ENCODE measurements at places on chromosomes 6 and 20.

GRCh38 chr6:124190256-124190655, 386.6 kb downstream of the NKAIN2 start:
- no peak for DNase-seq

- DNase-seq, result no peak
Measured at GRCh38 chr6:43282060-43282459, 16.0 kb upstream of the SLC22A7 start.

DNA sequence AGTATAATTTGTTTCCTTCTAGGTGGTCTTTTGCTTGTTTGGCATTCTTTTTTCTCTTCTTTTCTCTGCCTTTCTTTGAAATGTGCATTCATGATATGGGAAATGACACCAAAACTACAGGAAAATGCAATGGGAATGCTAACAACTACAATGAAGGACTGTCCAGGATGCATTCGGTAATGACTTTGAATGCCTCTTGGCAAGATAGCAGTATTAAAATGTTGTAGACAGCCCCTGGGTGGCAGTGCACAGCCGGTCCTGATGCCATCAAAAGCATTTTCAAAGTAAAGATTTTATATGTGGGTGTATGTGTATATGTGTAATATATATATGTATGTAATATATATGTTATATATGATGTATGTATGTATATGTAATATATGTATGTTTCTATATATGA, 218.8 kb upstream of the MMS22L start:
- DNase-seq, result no peak

DNA sequence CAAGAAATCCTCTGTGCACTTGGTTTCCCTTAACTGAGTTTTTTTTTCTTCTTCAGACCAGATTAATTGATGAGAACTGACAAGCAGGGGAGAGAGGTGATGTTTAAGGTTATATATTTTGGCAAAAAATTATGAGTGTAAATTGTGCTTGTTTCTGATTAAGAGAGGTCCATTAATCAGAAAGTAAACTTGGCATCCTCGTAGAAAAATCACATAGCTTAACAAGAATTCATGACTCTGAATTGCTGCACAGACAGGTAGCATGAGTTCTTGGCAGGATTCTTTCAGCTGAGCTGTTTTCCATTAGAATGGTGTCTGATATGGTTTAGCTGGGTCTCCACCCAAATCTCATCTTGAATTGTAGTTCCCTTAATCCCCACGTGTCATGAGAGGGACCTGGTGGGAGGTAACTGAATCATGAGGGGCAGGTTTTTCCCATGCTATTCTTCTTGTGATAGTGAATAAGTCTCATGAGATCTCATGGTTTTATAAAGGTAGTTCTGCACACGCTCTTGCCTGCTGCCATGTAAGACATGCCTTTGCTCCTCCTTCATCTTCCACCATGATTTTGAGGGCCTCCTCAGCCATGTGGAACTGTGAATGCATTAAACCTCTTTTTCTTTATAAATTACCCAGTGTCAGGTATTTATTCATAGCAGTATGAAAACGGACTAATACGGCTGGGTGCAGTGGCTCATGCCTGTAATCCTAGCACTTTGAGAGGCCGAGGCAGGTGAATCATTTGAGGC, 34.2 kb upstream of the DDR1 start:
- no peak for DNase-seq

DNA sequence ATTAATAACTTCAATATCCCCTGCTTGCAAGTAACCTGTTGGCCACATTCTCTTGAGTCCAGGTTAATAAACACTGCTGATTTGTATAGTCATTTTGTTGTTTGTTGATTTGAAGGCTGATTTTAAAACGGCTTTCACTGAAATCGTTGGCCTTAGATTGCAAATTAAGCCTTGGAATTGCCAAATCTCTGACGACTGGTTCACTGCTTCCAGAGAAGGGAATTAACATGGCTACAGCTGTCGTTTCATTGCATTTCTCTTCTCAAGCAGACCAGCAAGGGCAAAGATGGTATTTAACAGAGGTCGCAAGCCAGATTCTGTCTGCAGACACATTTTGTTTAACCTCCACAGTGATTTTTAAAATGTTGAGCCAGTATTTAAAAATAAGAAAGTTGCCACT, 470.9 kb downstream of the TFAP2A start:
- DNase-seq, result no peak

DNA sequence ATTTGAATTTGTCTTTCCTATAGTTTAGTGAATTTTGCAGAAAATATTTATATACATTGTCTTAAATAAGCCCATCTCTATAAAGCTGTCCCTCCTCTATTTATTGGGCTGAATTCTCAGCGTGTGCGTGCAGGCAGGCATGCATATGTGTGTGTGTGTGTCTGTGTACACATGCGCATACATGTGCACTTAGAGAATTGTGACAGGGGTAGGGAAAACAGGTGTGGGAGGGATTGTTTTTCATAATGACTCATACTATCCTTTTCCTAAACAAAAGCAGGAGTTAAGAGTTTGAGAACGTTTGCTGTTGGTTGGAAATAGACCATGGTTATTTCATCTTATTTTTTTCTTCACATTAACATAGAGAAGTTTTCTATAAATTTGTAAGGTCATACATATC, 43.4 kb upstream of the FABP7 start:
- no peak for DNase-seq

DNA sequence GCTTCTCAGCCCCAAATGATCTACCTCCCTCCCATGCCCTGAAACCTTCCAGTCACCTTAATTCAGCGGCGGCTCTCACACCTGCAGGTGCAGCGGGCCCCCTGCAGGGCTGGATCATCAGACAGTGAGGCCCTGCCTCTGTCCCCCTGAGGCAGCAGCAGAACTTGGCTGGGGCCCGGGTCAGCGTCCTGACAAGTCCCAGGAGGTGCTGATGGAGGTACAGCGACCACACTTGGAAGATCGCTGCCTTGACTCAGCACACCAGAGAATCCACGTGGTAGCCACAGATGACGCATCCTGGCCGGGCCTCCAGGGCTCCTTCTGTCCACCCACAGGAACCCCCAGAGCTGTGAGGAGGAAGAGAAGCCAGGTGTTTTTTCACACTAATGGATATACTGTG, 116.4 kb upstream of the THBS2 start:
- no peak for DNase-seq

- no peak for DNase-seq
Measured at GRCh38 chr6:515267-515666, 123.7 kb downstream of the IRF4 start.

GRCh38 chr6:91304521-91304920, 717.6 kb upstream of the MAP3K7 start:
- DNase-seq, result no peak

DNA sequence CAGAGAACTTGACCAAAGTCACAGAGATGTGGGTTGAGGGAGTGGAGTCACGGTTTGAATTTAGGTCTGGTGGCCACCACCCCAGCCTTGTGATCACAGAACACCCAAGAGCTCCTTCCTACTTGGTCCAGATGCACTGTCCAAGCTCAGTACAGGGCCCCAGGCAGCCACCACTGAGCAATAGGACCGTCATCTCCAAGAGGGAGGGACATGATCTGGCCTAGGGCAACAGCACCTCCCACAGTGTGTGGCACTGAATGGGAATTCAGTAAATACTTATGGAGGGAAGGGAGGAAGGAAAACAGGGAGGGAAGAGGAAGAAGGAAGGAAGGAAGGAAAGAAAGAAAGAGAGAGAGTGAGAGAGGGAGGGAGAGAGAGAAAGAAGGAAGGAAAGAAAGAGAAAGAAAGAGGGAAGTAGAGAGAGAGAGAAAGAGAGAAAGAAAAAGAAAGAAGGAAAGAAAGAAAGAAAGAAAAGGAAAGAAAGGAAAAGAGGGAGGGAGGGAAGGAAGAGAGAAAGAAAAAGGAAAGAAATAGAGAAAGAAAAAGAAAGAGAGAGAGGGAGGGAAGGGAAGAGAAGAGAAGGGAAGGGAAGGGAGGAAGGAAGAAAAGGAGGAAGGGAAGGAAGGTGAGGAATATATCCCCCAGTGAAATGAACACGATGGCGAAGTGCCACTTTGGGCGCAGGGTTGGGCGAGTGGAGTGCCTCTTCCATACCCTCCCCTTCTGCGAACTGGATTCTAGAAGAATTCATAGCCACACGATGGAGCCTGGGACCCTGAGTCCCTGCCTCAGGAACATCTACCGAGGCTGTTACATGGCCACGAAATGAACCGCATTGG, 243.7 kb downstream of the TFAP2C start:
- no peak for DNase-seq

DNA sequence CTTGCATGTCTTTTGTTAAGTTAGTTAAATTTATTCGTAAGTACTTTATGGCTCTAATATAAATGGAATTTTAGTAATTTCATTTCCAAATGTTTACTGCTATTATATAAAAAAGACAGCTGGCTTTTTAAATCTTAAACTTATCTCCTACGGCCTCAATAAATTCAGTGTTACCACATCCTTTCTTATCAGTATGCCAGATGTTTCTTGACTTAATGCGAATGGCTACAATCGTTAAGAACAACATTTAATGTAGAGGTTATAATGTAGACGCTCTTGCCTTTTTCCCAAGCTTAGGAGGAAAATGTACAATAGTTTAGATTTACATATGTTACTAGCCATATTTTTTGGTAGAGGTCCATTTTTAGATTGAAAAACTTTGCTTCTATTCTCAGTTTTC, 659.4 kb downstream of the TENT5A start:
- no peak for DNase-seq

- DNase-seq, result no peak
Measured at GRCh38 chr20:61118429-61119224, 133.4 kb upstream of the CDH4 start.

DNA sequence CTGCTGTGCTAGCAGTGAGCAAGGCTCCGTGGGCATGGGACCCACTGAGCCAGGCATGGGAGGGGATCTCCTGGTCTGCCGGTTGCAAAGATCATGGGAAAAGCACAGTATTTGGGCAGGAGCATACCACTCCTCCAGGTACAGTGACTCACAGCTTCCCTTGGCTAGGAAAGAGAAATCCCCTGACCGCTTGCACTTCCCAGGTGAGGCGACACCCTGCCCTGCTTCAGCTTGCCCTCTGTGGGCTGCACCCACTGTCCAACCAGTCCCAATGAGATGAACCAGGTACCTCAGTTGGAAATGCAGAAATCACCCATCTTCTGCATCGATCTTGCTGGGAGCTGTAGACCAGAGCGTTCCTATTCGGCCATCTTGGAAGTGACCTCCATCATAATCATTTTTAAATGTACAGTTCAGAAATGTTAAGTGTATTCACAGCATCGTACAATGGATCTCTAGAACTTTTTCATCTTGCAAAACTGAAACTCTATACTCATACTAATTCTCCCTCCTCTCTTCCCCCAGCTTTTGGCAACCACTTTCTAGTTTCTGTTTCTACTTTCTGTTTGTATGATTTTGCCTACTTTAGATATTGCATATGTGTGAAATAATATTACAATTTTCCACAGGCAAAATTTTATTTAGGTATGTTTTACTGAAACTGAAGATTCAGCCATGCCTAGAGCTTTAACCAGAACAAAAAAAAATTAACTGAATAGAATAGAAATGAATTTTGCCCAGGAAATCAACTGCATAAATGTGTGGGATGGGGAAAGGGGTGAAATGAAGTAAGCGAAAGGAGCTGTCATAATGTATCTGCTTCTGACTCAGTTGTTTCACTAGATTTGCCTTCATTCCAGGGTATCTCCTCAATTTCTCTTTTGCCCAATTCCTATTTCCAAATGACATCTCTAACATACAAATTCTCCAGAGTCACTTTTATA, 100.0 kb downstream of the RWDD2A start:
- DNase-seq, result no peak

DNA sequence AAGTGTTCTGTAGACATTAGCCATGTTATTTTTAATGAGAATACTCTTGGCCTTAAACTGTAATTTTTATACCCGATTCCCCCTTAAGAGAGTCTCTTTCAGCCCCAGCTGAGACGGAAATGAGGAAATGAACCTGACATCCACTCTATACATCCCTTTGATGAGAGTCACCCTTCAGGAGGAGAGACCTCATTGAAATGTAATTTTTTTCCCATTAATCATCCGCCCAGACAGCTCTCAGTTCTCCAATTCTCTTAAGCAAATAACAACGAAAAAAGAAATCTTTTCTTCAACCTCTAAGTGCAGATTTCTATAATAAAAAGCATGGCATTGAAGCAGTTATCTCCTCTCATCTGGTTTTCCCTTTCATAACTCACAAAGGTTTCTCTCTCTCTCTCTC, 243.8 kb upstream of the PMEPA1 start:
- no peak for DNase-seq

GRCh38 chr6:110826236-110827129, 11.2 kb upstream of the CDK19 start:
- DNase-seq, result no peak

GRCh38 chr6:52337633-52338290, 24.2 kb upstream of the PAQR8 start:
- DNase-seq, result no peak
